K562 (cell line): ENCODE measurements at places on chromosomes 4 and X. TPM values are rescaled to one million over a fixed set of nuclear protein-coding genes. Genes with fewer than 3 reads are reported as not detected.

PCSK1N gene
- 0.36 and 0.55 TPM in 2 replicates for total RNA-seq

DNA sequence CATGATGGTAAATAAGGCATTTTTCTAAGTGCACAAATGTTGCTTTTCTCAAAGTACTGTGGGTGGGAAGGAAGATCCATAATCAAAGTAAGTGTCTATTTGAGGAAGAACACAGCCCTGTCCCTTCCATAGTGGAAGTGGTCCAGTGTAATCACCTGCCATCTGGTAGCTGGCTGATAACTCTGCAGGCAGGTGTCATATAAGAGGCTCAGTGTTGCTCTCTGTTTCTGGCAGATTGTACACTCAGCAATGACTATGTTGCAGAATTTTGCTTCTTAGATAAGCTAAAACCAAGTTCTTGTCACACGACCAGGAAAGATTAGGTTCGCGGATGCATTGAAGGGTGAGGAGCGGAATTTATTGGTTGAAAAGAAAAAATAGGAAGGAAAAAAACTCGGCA is 20.9 kb downstream of the SAGE1 start:
- DNase-seq, result peak; percentile 18
- peaks cover 30% of the 10 kb centered on the region; the same call in 2 of the 3 replicates for H3K36me3 ChIP-seq
- H3K4me3 ChIP-seq, result no peak overlapping the region
- peaks cover 12% of the 10 kb centered on the region; the same call in 2 of the 3 replicates for H3K4me1 ChIP-seq
- no peaks in the 10 kb centered on the region for H3K27me3 ChIP-seq

GRCh38 chrX:30373479-30373878 is 64.3 kb upstream of the NR0B1 start:
- no peaks in the 10 kb centered on the region for H3K27me3 ChIP-seq
- no peaks in the 10 kb centered on the region for H3K4me1 ChIP-seq
- no peak overlapping the region for H3K27ac ChIP-seq
- no peak overlapping the region for H3K4me3 ChIP-seq

GRCh38 chr4:44538534-44538933 is 89.9 kb upstream of the KCTD8 start:
- no peak overlapping the region for H3K4me3 ChIP-seq
- H3K27ac ChIP-seq, result no peak overlapping the region
- H3K4me1 ChIP-seq, result no peaks in the 10 kb centered on the region
- no peaks in the 10 kb centered on the region for H3K36me3 ChIP-seq

DNA sequence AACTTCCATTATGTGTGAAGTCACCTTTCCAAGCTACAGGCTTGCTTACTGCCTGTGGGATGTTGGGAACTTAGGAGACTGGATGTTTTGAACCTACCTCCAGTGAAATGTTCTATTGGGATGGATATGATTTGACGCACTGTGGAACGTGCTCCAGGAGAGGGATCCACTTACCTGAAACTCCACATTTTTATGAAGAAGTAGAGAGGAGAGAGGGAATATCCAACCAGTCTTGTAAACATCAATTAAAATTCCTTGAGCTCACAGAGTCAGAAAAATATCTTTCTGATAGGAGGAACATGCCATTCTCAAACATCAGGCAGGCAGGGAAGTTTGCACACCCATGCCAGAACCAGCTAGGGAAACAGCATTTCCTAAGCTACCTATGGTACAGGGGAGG is 91.1 kb upstream of the MAOA start:
- H3K4me3 ChIP-seq, result no peak overlapping the region
- no peak for DNase-seq
- no peaks in the 10 kb centered on the region for H3K36me3 ChIP-seq
- no peaks in the 10 kb centered on the region for H3K27me3 ChIP-seq
- no peak overlapping the region for H3K27ac ChIP-seq

DNA sequence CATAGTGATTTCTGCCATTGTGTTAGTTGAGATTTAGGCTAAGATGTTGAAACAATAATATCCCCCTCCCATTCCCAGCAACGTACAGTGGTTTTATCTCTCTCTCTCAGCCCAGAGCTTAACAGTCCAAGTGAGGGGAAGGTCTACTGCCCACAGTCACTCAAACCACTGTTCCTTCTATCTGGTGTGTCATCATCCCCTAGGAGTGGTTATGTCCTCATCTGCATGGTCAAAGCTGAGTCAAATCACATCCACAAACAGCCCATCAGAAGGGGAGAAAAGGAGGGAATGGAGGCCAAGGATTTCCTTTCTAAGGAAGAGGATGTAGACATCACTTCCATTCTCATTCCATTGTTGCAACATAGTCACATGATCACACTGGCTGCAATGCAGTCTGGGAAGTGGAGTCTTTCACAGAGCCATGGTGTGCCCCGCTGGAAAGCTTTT is 42.8 kb upstream of the CHRNA9 start:
- H3K4me1 ChIP-seq, result peaks cover 11% of the 10 kb centered on the region
- no peaks in the 10 kb centered on the region for H3K36me3 ChIP-seq
- H3K4me3 ChIP-seq, result no peak overlapping the region
- H3K27me3 ChIP-seq, result no peaks in the 10 kb centered on the region
- H3K27ac ChIP-seq, result no peak overlapping the region; the same call in 2 of the 3 replicates
- DNase-seq, result peak; percentile 36

DNA sequence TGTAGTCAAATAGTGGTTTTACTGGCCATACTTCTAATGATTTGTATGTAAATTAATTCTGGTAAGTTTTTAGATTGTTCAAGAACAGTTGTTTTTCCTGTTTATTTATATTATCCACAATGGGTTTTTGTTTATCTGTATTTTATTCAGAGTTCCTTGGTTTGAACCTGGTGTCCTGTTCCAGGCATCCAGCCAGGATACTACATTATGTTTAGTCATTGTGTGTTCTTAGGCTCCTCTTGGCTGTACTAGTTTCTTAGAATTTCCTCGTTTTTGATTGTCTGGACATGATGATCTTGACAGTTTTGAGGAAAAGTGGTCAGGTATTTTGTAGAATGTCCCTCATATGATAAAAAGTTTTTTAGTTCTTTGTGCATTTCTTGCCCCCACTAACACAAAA is 7.8 kb downstream of the TIGD2 start:
- 0 out of 3 replicates have a peak, but pooled peaks cover 3% of the 10 kb centered on the region for H3K36me3 ChIP-seq
- H3K4me3 ChIP-seq, result no peak overlapping the region
- H3K4me1 ChIP-seq, result peaks cover 13% of the 10 kb centered on the region
- H3K27me3 ChIP-seq, result no peaks in the 10 kb centered on the region
- DNase-seq, result no peak
